ENCODE measurements at places on chromosomes 7 and 10. TPM values are rescaled to one million over a fixed set of nuclear protein-coding genes. Genes with fewer than 3 reads are reported as not detected.

DNA sequence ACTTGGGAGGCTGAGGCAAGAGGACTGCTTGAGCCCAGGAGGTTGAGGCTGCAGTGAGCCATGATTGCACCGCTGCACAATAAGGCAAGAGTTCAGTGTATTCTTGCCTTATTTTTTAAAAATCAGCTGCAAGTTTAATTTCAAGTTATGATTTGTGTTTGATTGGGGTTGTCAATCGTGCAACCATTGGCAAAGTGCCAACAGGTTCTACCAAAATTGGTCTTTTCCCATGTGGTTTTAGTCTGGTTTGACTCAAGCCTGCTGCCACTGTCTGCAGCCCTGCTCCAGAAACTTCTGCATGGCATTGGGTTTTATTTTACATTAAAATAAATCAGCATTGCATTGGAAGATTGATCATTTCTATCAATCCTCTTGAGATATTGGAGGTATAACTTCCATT is 72.7 kb downstream of the PTPRE start:
- DNase-seq = no peak

DNA sequence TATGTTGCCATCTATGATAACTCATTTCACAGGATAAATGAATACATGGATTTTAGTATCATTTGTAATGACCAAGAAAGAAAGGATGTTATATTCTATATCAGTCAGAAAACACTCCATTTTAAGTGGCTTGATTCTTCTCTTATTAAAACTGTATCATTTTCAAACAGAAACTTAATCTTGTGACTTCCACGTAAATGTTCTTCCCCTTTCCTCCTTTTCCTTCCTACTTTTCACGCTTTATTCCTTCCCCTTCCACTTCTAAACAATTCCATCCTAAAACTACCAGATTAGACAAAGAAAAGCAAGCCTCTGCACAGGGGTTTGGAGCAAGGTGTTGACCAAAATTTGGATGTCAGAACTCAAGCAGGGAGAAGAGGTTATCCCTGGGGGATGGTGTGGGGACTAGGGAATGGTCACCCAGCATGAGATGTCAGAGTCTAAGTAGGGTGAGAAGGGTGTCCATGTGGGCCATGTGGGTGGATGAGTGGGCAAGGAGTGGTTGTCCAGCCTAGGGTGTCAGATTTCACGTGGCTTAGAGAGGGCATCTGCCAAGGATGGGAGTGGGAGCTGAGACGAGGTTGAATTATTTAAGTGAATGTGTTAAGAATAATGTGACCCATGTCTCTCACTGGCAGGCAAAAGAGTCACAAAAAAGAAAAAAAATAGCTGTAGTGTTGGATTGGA is 5.0 kb upstream of the GSAP start:
- DNase-seq = no peak

- DNase-seq = no peak
Measured at GRCh38 chr7:69553190-69553589, 45.1 kb upstream of the AUTS2 start.

DNA sequence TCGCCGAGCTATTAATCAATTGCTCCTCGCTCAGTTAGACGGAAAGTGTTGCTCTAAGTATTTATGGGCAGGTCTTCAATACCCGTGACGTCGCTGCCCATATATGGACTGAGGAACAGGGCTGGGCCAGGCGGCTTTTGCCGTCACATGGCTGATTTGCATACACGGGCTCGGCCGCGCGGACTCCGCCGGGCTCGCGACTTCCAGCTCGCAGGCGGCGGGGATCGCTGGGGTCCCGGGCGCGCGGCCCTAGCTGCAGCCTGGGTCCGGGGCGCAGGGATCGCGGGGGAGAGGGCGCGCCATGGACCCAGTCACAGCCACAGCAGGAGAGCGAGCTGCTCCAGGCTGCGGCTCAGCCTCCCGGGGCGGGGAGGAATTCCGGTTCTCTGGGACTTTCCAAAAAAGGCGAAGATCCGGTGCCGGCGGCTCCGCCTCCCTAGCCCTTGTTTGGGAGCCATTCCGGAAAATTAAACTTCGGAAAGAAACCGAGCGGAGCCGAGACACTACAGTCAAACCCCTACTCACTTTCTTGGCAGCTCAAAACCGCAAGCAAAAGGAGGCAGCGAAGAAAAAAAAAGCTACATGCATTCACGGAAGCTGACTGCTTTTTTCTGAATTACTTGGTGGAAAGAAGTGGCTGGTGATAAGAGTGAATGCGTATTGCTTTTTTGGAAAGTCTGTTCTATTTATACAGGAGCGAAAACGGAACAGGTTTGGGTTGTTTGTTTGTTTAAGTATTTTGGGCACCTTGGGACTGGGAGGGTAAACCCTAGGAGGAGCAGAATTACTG is at the start of gene EGR2:
EGR2 (minus strand) TSS at position 36 of the 790 bp plus-strand sequence. CDS start 337 bp downstream, outside the sequence.
- DNase-seq = peak; percentile 96

- DNase-seq = no peak
Measured at GRCh38 chr7:130084037-130084875, 13.9 kb downstream of the KLHDC10 start.

DNA sequence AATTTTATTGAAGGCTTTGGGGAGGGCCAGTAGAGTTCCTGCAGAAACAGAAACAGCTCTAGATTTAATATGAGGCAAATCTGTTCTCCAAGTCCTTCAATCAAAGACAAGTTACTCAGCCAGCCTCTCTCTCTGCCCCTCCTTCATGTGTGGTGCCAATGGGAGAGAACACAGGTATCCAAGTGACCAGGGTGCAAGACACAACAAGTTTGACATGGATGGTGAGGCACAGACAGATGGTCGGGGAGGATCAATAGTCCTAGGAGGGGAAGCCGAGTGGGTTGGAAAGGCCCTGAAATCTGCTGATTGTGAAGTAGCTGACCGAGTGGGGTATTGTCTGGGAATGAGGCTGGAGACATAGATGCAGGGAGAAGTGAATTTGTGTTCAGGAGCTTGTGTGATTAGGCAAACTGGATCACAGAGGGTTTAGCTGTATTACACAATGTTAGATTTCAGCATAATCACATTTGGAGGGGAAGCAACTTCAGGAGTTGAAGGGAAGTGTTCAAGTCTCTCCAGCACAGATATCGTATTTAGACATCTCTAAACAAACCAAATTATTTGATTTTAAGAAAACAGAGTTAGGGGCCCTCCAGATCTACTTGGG is 1.5 kb downstream of the GIMAP1 start:
- no peak for DNase-seq

- no peak for DNase-seq
Measured at GRCh38 chr10:127903789-127904188, 3.1 kb upstream of the PTPRE start.

- no peak for DNase-seq
Measured at GRCh38 chr7:95688931-95689495, 83.3 kb upstream of the DYNC1I1 start.

- no peak for DNase-seq
Measured at GRCh38 chr7:20954711-20955619, 168.3 kb upstream of the SP8 start.

GRCh38 chr10:26839966-26840627 is 20.7 kb downstream of the ABI1 start:
- DNase-seq = no peak

GRCh38 chr10:26437637-26438461 is at the start of gene APBB1IP:
Gene APBB1IP, plus strand, starts transcription at chr10:26438341. Its CDS starts 53,986 bp downstream, at chr10:26492327.
- peak; percentile 80 for DNase-seq

GRCh38 chr10:46285300-46285699 is 1.5 kb upstream of the ANTXRL start:
- no peak for DNase-seq

DNA sequence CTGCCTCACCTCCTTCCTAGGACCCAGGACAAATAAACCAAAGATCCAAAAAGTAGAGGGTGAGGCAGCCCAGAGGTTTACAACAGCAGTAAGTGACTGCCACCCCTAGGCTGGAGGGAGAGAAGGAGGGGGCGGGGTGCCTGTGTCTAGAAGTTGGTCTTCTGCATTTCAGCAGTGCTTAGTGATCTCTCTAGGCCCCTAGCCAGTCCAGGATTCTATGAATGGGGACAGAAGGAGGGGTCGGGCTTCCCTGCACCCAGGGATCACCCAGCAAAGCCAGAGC is 62.8 kb upstream of the KDM7A start:
- no peak for DNase-seq

DNA sequence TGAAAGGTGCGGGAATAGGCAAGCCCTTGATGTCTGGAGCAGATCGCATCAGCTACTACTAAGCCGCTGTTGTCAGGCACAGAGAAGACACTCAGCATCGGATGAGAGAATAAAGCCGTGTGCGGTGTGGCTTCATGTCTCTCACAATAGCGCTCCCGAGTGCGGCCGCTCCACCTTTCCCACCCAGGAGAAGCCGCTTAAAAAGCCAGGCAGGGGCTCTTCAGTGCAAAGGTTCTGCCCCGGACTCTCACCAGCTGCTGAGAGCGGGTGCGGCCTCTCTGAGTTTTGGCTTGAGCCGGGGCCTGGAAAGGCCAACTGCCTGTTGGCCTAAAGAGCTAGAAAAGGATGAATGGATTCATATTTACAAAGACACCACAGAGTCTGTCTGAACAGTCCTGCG is 600.6 kb downstream of the DNAJB6 start:
- no peak for DNase-seq

- no peak for DNase-seq
Measured at GRCh38 chr10:117096599-117097201, 41.4 kb downstream of the VAX1 start.

- DNase-seq = peak; percentile 71
Measured at GRCh38 chr10:44865289-44865671, 45.9 kb upstream of the TMEM72 start.

GRCh38 chr7:23927709-23928417 is 217.8 kb downstream of the STK31 start:
- DNase-seq = no peak

GRCh38 chr7:74032191-74032490 is 4.2 kb downstream of the ELN start:
- no peak for DNase-seq

DNA sequence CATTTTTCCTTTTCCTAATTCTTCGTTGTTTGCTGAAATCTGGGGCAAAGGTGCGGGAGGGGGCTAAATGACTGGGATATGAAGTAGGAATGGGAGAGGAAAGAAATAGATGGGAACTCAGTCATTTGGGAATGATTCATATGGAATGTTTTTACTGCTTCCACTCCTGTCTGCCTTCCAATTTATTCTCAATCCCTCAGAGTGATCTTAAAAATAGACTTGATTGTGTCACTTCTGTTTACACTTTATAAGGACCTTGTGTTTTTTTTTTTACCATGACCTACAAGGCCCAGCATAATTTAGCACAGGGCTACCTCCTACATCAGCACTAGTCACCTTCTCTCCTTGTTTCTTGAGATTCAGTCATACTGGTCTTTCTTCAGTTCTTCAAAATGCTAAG is 97.9 kb downstream of the PTEN start:
- no peak for DNase-seq

- DNase-seq = no peak
Measured at GRCh38 chr10:33453081-33454025, 118.9 kb upstream of the NRP1 start.

- DNase-seq = no peak
Measured at GRCh38 chr10:90746829-90747228, 111.0 kb downstream of the HTR7 start.

- no peak for DNase-seq
Measured at GRCh38 chr10:34781711-34782110, 33.4 kb downstream of the PARD3 start.

DNA sequence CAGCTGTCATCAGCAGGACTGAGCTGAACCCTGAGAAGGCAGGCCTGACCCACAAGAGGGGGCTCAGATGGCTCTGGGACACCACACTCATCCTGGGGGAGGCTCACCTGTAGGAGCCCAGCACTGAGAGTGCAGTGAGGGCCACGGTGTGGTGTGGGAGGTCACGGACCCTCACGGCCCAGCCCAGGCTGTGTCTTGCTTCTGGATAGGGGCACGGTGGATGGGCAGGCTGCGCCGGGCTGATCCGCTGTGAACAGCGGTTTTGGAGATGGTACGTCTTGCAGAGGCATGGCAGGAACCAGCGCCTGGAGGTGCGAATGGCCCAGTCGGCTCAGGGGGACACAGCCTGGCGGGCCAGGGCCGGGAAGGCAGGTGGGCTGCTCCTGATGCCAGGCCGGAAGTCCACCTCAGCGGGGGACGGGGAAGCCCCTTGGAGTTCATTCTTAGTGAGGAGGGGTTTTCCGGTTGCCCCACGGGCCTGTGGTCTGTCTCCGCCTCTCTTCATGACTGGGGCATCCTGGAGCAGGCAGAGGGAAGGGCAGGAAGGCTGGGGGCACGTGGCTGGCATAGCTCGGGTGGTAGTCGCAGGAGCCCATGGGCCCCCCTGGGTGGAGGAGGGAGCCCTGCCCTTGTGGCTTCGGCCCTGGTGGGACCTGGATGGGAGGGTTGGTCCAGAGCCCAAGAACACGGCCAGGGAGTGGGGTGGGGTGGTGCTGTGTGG is 112.5 kb downstream of the UNCX start:
- DNase-seq = no peak

DNA sequence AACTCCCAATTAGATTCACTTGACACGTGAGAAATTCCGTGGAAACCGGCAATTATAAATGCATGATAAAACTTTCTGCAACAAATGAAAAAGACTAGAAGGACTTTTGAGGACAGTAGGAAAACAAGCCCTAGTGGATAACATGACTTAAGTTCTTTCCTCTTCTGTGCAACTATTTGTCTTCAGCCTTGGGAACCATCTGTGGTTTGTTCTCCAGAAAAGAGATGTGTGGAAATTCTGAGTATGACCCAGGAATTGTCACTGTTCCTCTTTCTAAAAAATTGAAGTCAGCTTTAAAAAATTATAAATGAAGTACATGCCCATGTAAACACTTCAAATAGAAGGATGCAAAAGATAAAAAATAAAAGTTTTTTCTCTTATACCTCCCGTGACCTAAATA is 128.6 kb upstream of the SVIL start:
- no peak for DNase-seq

DNA sequence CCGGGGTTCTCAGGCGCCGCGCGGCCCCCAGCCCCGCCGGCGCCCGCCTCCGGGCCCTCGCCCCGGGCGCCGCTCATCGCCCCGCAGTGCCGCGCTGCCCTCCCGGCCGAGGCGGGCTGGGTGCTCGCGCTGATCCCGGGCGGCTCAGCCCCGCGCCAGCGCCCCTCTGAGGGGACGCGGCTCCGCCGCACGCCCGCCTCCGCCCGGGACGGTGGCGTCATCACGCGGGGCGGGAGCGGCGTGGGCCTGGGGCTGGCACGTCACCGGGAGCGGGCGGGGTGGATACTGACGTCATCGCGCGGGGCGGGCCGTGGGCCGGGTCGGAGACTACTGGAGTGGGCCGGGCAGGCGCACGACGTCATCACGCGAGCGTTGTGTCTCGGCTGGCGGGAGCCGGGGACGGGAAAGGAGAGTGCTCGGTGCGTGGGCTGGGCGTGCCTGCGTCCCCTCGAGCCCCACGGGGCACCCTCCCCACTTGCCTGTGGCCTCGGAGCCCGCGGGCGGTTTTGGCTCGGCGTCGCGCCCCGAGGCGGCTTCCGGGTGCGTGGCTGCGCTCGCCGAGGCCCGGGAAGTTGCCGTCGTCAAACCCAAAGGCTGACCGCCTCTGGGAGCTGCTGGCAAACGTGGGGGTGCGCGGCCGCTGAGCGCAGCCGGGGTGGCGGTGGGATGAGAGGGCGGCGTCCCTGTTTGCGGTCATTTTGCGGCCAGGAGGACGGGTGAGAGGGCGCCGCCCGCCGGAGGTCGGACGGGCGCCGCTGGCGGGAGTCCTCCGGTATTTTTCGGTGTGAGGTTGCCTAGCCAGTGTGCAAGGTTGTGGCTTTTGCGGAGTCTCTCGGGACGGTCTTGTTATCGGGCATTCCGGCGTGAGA is at the start of gene ESYT2:
ESYT2 (minus strand) TSS at position 168 of the 869 bp plus-strand sequence; CDS start at position 77, 91 bp downstream.
- peak; percentile 100 for DNase-seq

The PTN gene
- 5.6 TPM for total RNA-seq

The USP6NL gene
- 37.8 TPM for total RNA-seq

The AZGP1 gene
- total RNA-seq = 120 TPM

The TMEM213 gene
- not detected for total RNA-seq

The JCAD gene
- 83.5 TPM for total RNA-seq

The ABCA13 gene
- 7.6 TPM for total RNA-seq

The POLD2 gene
- total RNA-seq = 67.0 TPM

The DNAH11 gene
- 0.49 TPM for total RNA-seq

The AKR1C4 gene
- total RNA-seq = not detected

All from sciatic nerve (tissue), 2 donors.